ENCODE measurements at places on chromosomes 12 and 14.

DNA sequence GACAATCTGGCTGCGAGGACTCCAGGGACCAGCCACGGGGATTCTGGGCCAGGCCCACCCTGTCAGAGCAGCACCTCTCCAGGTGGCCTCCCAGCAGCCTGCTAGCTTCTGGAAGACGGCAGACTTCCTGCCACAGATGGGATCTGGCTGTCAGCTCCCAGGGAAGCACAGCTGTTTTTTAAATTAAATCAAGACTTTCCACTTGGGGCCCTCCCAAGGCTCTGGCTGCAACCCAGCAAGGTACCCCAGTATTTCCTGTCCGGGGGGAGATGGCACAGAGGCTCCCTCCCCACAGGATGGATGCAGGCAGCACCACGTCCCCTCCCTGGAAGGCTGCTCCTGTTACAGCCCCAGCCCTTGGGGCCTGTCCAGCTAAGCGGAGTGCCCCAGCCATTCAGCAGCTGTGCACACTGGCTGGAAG lies 56.9 kb downstream of the ACTN1 start:
- DNase-seq: no peak
- no peaks in the 10 kb centered on the region for H3K27me3 ChIP-seq

GRCh38 chr12:82660541-82661325 lies 26.0 kb upstream of the TMTC2 start:
- no peaks in the 10 kb centered on the region for H3K36me3 ChIP-seq
- peaks cover 10% of the 10 kb centered on the region for H3K27me3 ChIP-seq
- DNase-seq: no peak
- H3K4me3 ChIP-seq: no peak overlapping the region

GRCh38 chr12:64652346-64652745 lies 42.1 kb downstream of the RASSF3 start:
- H3K27me3 ChIP-seq: no peaks in the 10 kb centered on the region
- no peak overlapping the region for H3K4me3 ChIP-seq
- no peak overlapping the region for H3K27ac ChIP-seq
- no peak for DNase-seq
- H3K4me1 ChIP-seq: peaks cover 45% of the 10 kb centered on the region

DNA sequence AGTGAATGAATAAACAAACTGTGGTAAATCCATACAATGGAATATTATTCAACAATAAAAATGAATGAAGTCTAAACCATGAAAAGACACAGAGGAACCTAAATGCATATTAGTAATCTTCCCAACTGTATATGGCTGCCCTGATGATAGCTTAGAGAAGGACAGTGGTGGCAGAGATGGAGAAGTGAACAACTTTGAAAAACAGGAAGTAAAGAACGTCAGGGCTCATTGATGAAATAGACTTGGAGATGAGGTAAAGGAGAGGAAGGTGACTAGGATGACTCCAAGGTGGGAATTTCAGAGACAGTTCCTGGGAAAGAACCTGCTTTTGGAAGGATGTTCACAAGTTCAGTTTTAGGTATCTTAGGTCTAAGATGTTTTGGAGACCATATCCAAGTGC lies 36.3 kb upstream of the NT5DC3 start:
- DNase-seq: no peak
- no peak overlapping the region for H3K4me3 ChIP-seq
- H3K36me3 ChIP-seq: no peaks in the 10 kb centered on the region
- peaks cover 21% of the 10 kb centered on the region for H3K4me1 ChIP-seq

Data from activated CD4-positive, alpha-beta memory T cell treated with anti-CD3 and anti-CD28 coated beads, Interleukin-2, amount 10 ng/mL, durations not matched to agents 7 days and 5 days (primary cell).